ENCODE measurements at places on chromosomes 7 and 10.
A peak's percentile ranks its signal among the peaks of the same experiment; 100 is the strongest.

DNA sequence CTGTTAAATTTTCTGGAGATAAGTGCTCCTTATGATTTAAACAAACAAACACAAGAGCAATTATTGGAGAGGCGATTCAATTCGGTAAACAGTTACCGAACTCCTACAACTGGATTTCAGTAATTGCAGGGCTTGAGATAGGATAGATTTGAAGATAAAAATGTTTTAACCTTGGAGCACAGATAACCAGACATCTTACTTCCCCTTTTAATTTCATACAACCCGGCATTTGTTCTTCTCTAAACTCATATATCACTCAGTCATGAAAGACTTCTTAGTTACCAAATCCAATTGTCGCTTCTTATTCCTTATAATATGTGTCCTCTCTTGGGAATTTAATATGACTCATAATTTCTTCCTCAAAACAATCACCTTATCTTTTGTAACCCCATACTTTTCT is 235.9 kb upstream of the CSTF2T start:
- no peak for DNase-seq

DNA sequence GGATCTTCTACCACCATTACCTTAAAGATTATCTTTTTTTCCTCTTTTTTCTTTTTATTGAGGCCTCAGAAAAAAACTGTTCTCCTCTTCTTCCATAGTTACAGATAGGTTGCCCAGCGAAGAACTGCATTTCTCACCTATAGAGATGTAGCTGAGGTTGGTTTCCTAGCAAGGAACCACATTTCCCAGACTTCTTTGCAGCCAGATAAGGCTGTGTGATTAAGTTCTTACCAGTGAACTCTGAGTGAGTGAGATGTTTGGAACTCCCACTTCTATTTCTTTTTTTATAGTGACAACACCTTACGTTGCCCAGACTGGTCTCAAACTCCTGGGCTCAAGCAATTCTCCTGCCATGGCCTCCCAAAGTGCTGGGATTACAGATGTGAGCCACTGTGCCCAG is 5.9 kb upstream of the MCMBP start:
- no peak for DNase-seq

DNA sequence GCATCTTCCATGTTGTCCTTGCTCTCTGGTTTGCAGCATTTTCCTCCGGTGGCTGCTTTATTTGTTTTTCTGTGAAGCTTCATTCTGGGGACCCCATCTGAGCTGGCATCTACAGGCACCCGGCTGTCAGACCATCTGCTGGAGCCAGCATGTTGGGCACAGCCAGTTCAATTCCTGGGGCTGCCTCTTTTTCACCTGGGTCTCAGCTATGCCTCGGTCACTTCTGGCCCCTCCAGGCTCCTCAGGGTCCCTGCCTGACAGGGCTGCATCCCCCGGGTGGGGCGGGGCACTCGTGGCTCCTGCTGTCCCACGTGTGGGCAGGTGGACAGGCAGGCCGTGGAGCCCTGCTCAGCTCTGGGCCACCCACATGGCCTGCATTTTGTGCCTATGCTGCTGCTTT is 8.1 kb downstream of the SCART1 start:
- DNase-seq = no peak

DNA sequence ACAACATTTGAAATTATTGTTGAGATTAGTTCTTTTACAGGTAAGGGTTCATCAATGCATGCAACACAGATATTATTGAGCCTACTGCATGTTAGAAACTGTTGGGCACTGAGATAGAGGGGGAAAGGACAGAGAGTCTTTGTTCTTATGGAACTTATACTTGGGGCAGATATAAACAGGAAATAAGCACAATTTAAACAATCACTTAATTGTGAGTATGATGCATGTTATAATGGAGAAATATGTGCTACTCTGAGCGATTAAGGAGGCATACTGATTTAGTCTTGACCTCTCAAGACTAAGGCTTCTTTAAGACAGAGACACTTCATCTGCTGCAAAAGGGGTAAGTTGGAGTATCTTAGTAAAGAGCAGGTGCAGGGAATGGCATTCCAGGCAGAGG is 593.3 kb downstream of the CCSER2 start:
- DNase-seq = no peak

DNA sequence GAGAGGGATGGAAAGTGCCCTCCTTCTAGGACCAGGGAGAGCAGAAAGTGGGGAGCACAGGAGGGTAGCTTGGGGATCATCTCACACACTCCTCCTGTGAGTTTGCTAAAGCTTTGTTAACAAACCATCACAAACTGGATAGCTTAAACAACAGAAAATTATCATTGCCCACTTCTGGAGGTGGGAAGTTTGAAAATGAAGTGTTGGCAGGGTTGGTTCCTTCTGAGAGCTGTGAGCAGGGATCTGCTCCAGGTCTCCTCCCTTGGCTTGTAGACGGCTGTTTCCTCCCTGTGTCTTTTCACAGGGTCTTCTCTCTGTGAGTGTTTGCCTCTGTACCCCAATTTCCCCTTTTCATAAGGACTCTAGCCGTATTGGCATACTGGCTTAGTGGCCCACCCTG is 32.0 kb upstream of the CXCL12 start:
- DNase-seq = no peak

- DNase-seq = peak; percentile 82
Observed at GRCh38 chr10:80453842-80454512, at the start of gene TSPAN14. TSPAN14 (plus strand) TSS chr10:80454310; CDS start chr10:80489234, 34,924 bp downstream.

- no peak for DNase-seq
Observed at GRCh38 chr7:107953924-107954303, 49.0 kb downstream of the LAMB1 start.

GRCh38 chr7:54857294-54857693 is 98.3 kb upstream of the SEC61G start:
- no peak for DNase-seq

Measured in CD4-positive, alpha-beta T cell treated with Interleukin-15 for 4 hours (primary cell).